Bone marrow (tissue), 2 donors: ENCODE measurements at places on chromosomes 3 and 15.

DNA sequence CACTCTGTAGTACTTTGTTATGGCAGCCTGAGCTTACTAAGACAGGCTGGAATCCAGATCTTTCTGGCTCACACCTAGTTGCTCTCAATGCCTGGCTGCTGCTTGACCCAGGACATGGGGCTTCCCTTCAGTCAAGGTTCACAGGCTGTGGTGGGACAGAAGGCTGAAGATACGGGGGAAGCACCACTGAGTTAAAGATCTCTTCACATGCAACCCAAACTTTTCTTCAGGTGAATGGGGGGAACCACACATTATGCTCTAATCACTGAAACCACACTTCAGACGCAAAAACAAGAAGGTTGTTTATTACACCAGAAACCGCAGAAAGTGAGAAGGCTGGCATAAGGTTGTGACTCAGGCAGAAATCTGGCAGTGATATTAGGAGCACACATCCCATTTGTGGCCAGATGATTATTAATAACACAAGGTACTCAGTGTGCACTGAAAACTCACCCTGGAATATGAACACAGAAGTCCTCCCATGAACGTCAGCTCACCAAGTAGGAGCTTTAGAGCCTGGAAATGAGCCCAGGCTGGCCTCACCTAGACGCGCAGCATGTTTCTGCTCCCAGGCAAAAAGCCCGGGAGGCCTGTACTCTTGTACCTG lies 230.5 kb upstream of the CHRNA7 start:
- no peak for DNase-seq

- DNase-seq = no peak
These were observed 125.0 kb upstream of the SMAD3 start for GRCh38 chr15:66940368-66940767.

DNA sequence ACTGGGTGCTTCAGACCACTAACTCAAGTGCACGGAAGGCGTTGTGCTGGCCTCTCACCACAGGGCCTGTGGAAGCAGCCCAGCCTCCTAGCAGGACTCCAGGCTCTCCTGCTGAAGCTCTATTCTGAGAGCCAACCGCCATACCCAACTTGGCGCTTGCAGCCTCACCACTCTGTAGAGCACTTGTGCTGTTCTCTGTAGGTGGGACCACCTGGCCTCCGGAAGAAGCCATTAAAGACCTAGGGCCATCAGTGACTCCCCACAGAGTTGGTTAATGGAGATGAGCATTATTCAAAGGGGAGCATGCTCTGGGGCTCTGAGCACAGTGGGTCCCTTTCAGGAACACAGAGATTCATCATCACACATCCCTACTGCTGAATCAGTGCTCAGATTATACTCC lies 50.9 kb downstream of the C3orf85 start:
- DNase-seq = no peak

- peak; percentile 35 for DNase-seq
These were observed 62.8 kb downstream of the OTOL1 start for GRCh38 chr3:161559177-161559998.

DNA sequence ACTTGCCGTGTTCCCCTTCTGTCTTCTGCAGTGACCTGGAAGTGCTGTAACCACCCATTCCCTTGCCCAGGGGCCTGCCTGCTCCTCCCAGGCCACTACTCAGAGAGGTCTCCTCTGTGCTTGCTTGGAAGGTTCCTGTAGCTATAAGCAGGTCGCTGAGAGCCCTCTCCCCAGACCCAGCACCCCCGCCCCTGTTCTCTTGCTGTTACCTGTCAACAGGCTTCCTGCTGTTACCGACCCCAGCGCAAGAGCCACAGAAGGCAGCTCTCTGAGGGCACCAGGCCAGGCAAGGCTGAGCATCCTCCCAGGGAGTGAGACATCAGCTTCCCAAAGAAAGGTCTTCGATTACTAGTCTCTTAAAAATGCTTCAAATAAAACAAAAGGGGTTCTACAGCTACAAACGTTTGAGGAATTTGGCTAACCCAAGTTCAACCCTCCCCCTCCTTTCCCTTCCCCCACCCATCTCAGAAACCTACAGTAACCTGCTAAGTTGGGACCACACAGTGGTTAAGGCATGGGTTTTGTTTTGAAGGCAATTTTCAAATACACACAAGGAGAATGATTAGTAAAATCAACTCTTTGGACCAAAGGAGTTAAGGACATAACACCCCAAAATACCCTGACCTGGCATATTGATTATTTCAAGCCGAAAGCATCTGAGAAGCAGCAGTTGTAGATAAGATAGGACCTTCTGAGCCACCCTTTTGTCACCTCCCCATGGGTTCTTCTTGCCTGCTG lies 74.9 kb upstream of the MFGE8 start:
- DNase-seq = no peak

DNA sequence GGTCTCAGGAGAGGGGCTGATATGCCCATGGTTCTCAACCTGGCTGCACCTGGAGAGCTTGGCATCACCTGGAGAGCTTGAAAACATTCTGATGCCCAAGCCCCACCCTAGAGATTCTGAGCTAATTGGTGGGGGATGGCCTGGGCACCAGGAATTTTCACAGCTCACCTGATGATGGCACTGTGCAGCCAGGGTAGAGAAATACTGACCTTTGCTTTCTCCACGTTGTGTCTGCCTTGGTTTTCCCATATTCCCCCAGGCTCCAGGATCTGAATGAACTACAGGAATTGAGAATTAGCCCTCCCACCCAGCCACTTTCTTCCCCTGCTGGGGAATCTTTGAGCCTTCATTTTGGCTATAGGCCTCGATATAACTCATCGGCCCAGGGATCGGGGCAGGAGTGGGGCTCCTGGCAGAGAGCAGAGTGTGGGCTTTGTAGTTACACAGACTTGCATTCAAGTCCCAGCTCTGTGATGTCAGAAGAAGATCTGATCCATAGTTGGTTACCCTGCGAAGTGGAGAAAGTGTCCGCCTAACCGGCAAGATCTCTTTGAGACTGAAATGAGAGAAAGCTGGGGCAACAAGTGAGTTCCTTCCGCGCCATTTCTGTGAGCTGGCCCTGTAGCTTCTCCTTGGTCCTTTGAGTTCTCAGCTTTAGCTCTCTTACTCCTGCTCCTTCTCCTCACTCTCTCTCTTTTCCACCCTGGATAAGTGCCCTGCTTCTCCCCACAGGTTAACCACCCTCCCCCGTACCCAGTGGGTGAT lies 33.1 kb upstream of the UBE2Q2 start:
- no peak for DNase-seq

GRCh38 chr15:38518084-38518483 lies 46.5 kb downstream of the RASGRP1 start:
- DNase-seq = no peak

DNA sequence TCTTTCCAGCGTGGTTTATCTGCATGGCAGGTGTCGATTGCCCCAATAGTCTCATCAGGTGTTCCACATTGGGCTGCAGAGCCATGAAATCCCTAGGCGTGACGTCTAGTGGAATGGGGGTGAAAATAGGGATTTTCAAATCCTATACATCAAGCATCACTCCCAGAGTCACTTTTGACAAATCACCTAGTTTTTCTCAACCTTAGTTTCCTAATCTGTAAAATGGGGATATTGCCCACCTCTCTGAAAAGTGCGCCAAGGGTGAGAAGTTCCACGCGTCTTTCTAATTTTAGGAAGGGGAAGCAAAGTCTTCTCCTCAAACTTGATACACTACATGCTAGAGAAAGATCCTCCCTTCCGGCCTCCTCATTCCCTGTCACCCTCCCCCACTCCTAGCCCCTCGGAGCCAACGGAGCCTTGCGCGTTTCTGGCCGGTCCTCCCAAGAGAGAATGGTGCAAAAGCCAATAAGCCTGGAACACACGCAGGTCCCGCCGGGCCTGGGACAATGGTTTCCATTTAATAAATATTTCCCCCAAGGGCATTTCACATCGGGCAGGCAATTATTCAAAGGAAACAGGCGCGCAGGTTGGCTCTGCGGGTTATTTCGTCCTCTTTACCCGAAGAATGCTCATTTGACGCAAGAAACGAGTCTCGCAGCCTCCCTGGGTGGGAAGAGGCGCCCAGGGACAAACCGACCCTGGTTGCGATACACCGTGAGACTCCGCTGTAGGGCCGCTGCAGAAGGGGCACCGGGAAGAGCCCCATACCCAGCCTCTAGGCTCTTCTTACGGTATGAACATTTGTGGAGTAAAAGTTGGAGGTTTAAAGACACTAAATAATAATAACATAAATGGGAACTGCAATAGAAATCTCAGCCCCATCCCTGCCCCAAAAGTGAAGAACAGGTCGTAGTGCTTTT lies 1.2 kb upstream of the SOX14 start:
- DNase-seq = no peak

DNA sequence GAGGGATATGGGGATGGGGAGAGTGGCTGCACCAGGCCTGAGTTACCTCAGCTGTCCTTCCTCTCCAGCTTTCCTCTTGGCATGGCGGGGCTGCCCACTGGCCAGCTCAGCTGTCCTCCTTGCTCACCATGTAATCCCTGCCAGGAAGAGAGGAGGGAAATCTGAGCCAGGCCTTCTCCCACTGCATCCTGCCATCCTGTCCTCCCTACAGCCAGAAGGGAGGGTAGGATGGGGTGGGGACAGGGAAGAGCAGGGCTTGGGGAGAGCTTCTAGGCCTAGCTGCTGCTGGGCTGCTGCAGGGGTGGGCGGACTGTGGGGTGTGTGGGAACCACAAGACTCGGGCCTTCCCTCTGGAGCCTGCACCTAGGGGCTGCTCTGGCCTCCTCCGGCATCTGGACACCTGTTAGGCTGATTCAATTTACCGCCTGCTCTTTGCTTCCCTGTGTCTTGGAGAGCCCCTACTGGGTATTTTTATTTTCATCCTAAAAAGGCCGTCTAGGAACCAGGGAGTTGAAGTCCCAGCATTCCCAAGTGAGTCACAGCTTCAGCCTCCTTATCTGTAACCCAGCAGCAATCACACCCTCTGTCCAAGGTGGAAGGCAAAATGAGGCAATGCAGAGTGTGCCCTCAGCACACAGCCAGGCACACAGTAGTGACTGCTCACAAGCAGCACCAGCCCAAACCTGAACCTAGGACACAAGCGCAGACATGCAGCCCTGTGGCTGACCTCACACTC lies 13.1 kb upstream of the KY start:
- DNase-seq = no peak

DNA sequence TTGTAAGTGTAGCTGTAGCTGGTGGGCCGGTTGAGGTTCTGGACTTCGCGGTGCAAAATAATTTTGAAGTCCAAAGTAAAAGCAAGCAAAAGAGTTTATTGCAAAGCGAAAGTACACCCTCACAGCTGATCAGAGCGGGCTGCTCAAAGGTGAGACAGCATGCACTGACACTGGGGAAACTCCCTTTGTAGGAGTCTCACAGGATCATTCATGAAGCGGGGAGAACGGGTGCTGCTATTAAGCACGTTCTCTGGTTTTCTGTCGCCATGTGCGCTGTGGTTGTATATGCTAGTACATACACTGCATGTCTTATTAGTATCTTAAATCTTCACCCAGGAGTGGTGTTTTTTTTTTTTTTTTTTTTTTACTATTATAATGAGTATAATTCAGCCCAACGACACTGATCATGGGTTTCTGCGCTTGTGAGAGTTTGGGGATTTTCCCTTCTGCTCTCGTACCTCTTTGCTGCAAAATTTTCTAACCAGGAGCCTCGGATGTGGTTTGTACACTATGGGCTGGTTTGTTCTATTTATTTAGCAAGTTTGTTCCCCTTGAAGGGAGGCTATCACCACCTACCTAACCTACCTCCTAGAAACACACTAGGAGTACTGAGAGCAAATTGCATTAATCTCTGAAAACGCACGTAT lies 1.4 kb upstream of the AP4E1 start:
- DNase-seq = peak; percentile 7

DNA sequence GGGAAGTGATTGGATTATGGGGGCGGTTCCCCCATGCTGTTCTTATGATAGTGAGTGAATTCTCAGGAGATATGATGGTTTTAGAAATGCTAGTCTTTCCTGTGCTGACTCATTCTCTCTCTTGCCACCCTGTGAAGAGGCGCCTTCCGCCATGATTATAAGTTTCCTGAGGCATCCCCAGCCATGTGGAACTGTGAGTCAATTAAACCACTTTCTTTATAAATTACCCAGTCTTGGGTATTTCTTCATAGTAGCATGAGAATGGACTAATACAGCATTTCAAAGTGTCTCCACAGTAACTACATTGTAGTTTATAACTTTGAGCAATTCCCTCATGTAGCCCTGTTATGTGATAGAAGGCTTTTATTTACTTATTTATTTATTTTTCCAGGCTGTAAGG lies 128.8 kb upstream of the CHRNA7 start:
- DNase-seq = no peak

GRCh38 chr3:100972867-100973266 lies 20.4 kb downstream of the ABI3BP start:
- DNase-seq = no peak

DNA sequence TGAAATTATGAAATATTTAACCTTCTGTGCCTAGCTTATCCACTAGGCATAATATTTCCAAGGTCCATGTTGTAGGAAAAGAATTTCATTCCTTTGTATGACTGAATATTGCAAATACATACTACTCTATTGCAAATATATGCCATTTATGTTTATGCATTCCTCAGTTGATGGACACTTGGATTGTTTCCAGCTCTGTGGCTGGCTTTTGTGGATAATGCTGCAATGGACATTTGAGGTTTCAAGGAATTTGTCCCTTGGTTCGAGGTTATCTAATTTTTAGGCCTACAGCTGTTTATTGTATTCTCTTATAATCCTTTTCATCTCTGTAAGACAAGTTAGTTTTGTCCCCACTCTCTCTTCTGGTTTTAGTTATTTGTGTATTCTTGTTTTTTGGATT lies 7.7 kb upstream of the AADACL2 start:
- DNase-seq = no peak

GRCh38 chr15:63044645-63045464 lies 2.3 kb downstream of the TPM1 start:
- DNase-seq = no peak

- DNase-seq = no peak
These were observed 42.5 kb upstream of the FMN1 start for GRCh38 chr15:33236841-33237509.

- DNase-seq = peak; percentile 44
These were observed 391.4 kb downstream of the KCNH8 start for GRCh38 chr3:19539518-19540392.

DNA sequence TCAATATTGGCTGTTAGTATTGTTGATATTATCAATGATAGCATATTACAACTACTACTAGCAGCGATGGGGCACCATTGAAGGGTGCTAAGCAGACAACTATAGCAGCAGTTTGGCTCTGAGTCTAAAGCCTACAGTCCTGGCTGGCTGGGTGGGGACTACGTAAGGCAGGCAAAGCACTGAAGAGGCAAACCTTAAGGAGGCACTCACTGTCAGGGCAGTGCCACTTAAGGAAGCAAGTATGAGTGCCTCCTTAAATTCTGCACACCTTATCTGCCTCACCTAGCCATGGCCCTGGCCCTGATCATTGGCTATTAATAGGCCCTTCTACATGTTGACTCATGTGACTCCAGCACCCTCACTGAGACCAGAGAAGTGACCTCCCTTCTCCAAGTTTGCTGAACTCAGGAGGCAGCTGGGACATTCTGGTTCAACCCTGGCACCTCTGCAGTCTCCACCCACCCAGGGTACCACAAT lies 20.6 kb downstream of the CDCP1 start:
- no peak for DNase-seq

DNA sequence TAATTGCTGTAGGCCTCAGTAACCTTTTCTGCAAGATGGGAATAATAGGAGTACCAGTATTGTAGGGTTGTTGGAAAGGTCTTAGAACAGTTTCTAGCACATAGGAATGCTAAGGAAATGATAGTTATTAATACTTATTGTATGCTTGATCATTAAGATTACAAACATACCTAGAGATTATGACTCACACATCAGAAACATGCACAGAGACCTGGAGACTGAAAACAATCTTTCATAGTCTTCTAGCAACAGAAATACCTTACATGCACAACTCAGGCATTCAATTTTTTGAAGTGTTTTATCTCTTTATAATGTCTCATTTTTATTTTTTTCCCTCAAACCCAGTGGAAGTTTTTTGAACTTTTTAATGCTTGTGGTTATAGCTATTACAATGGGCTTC lies 104.4 kb upstream of the ZBTB20 start:
- no peak for DNase-seq
